ENCODE measurements at places on chromosomes 7 and 10.
A peak's percentile ranks its signal among the peaks of the same experiment; 100 is the strongest.

DNA sequence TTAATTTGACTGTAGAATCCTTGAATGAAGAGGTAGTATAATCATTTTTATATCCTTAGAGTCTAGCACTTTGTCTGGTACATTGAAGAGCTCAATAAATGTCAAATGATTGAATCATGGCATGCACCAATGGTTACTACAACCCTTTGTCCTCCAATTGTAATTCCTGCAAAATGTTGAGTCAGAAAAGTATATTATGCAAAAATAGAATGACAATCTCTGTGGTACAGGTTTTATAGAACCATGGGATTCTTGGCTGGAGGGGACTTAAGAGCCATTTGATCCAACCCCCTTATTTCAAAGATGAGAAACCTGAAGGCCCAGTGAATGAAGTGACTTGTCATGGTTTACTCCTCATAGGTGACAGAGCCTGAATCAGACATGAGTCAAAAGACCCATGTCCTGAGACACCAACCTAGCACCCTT, 30.9 kb upstream of the SMKR1 start:
- no peak for DNase-seq

- no peak for DNase-seq
Observed at GRCh38 chr7:155457544-155458110, 302 bp upstream of the EN2 start.

GRCh38 chr7:155984609-155985405, 172.5 kb upstream of the SHH start:
- no peak for DNase-seq

- no peak for DNase-seq
Observed at GRCh38 chr7:24319209-24319608, 35.2 kb downstream of the NPY start.

GRCh38 chr7:105808703-105809590, 67.5 kb downstream of the ATXN7L1 start:
- DNase-seq = no peak

GRCh38 chr10:132878730-132879407, 63.5 kb downstream of the CFAP46 start:
- no peak for DNase-seq

- no peak for DNase-seq
Observed at GRCh38 chr10:86218160-86218559, 148.4 kb downstream of the GRID1 start.

GRCh38 chr7:64180989-64181388, 26.0 kb upstream of the ZNF735 start:
- DNase-seq = no peak

DNA sequence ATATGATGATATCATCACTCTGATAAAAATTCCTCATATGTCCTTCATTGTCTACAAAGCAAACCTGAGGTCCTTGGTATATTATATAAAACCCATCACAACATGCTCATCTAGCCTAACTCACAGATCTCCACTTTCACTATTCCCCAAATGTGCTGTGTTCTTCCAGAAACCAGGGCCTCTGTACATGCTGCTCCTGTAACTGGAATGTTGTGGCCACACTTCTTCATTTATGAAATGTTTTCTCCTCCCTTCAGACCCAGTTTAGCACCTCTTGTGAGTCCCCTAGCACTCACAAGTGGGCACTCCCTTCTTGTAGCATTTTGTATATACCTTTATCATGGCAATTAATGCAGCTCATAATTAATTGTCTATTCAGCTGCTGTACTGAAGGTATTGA, 61.9 kb downstream of the AASS start:
- no peak for DNase-seq

DNA sequence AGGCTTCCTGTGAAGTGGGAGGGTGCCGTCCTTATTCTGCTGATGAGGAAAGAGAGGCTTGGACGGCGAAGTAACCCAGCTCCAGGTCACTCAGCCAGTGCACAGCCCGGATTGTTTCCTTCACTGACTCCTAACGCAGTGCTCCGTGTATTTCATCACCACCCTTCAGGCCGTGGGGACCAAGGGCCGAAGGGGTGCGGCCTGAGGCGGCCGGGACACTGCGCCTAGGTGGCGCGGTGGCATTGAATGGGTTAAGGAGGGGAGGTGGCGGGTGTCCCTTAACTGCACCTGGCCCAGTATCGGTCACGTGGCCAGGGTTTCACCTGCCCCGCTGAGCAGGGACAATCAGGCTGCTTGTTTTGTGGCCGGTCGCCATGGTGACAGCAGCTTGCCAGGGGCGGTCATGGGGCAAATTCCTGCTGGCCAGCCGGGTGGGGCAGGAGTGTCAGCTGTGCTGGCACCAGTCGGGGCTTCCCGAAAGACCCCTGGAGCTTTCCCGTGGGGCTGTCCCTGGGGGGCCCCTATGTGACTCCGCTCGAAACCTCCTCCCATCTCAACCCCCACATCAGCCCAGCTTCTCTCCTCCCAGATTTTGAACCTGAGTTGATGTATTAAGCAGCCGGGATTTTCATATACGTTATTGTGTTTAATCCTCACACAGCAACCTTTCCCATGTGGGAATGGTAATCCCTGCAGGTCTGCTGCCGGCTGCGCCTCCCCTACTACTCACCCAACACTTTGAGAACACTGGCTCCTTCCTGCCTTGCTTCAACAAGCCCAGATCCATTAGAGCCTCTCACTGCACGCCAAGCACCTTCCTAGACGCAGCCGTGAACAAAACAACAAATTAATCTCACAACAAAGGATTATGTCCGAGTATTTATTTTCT, 4.4 kb upstream of the ABHD11 start:
- DNase-seq = peak; percentile 98

GRCh38 chr7:99808766-99809165, 19.0 kb upstream of the CYP3A43 start:
- DNase-seq = no peak
